T-helper 17 cell (primary cell): ENCODE measurements at places on chromosomes 6 and 20. TPM values are rescaled to one million over a fixed set of nuclear protein-coding genes. Genes with fewer than 3 reads are reported as not detected.

The POPDC3 gene
- not detected for total RNA-seq

The COL9A3 gene
- total RNA-seq = not detected

The SLC22A2 gene
- not detected for total RNA-seq

The IPCEF1 gene
- 50.4 TPM for total RNA-seq

The FAM184A gene
- 2.1 TPM for total RNA-seq

The NEURL2 gene
- 2.1 TPM for total RNA-seq

The GHRH gene
- total RNA-seq = not detected

The PEX3 gene
- 8.2 TPM for total RNA-seq

The CRYBG1 gene
- total RNA-seq = 62.4 TPM

The ZSCAN23 gene
- 0.12 TPM for total RNA-seq

- no peak overlapping the region for H3K27ac ChIP-seq
- peaks cover 82% of the 10 kb centered on the region for H3K27me3 ChIP-seq
- H3K36me3 ChIP-seq = peaks cover 2% of the 10 kb centered on the region
- H3K4me1 ChIP-seq = no peaks in the 10 kb centered on the region
- H3K4me3 ChIP-seq = no peak overlapping the region
- DNase-seq = no peak
These were observed 5.0 kb downstream of the VSX1 start for GRCh38 chr20:25076731-25077609.

DNA sequence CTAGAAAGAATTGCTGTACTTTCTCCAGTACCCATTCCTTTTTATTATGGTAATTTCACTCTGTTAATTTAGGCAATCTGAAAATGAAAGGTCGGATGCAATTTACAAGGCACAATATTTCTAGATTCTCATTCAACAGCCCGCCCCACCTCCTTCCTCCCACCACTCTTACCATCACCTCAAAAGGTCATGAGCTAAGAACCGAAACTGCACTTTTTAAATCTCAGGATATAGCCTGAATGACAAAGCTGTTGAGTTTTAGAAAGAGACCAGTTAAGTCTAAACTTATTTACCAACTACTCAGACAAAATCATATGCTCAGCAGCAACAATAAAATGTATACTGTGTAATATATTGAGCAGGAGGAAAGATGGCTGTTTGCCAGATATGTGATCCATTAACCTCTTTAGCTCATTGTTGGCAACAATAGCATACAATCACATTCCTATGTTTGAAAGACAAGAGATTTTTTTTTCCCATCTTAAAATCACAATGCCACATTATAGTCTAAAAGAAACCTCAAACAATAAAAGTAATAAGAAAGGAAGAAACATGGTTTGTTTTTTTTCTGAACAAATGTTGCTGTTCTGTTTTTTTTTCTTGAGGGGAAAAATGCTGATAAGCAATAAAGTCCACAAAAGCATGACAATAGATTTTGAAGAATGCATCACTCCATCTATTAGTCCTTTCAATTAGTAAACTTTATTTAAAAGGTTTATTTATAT is 1.6 kb upstream of the HS3ST5 start:
- H3K27ac ChIP-seq = no peak overlapping the region
- peaks cover 8% of the 10 kb centered on the region for H3K4me1 ChIP-seq
- H3K36me3 ChIP-seq = peaks cover 3% of the 10 kb centered on the region
- peak overlapping the region; percentile 73 for H3K4me3 ChIP-seq

- no peaks in the 10 kb centered on the region for H3K36me3 ChIP-seq
- peaks cover 32% of the 10 kb centered on the region for H3K27me3 ChIP-seq
- no peak for DNase-seq
- no peak overlapping the region for H3K4me3 ChIP-seq
- no peak overlapping the region for H3K27ac ChIP-seq
- no peaks in the 10 kb centered on the region for H3K4me1 ChIP-seq
These were observed 188.1 kb downstream of the CD83 start for GRCh38 chr6:14305624-14306023.

GRCh38 chr6:47733879-47734558 is 35.6 kb downstream of the ADGRF4 start:
- H3K36me3 ChIP-seq = peaks cover 2% of the 10 kb centered on the region
- peaks cover 34% of the 10 kb centered on the region for H3K27me3 ChIP-seq
- no peak for DNase-seq
- H3K27ac ChIP-seq = no peak overlapping the region

DNA sequence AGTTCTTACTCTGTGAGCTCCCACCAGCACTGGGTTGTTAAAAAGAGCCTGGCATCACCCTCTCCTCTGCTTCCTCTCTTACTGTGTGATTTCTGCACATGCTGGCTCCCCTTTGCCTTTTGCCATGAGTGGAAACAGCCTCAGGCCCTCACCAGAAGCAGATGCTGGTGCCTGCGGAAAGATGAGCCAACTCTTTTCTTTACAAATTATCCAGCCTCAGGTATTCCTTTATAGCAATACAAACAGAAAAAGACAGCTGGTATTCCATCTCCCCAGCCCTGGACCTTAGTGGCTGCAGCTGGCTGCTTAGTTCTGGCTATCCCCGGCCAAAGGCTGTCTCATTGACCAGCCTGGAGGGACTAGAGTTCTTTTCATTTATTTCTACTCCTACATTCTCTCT is 129.1 kb downstream of the IMPG1 start:
- DNase-seq = no peak
- no peak overlapping the region for H3K27ac ChIP-seq
- peaks cover 2% of the 10 kb centered on the region for H3K4me1 ChIP-seq
- H3K27me3 ChIP-seq = peaks cover 49% of the 10 kb centered on the region

DNA sequence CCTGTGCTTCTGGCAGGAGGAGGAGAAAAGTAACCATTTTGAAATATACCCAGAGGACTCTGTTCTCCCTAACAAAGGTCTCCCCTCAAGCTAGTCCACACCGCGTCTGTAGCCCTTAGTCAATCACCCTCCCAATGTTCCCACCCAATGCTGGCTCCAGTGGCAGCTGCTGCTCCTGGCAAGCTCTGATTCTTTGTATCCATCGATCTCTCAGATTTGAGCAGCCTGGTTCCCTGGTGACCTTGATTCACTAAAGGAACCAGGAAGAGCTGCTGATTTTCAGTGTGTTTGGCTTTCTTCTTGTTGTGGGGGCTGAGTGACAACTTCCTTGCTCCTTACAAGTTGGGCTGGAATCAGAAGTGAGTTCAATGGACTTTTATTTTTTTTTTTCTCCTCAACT is 68.5 kb downstream of the FOXC1 start:
- no peak overlapping the region for H3K27ac ChIP-seq
- no peaks in the 10 kb centered on the region for H3K27me3 ChIP-seq
- H3K4me3 ChIP-seq = no peak overlapping the region
- H3K4me1 ChIP-seq = no peaks in the 10 kb centered on the region

- no peak overlapping the region for H3K4me3 ChIP-seq
- no peak overlapping the region for H3K27ac ChIP-seq
These were observed 699.1 kb downstream of the QKI start for GRCh38 chr6:164113637-164114036.

- H3K4me3 ChIP-seq = no peak overlapping the region
- no peak overlapping the region for H3K27ac ChIP-seq
- no peaks in the 10 kb centered on the region for H3K36me3 ChIP-seq
- DNase-seq = no peak
- H3K4me1 ChIP-seq = peaks cover 20% of the 10 kb centered on the region
- no peaks in the 10 kb centered on the region for H3K27me3 ChIP-seq
These were observed 190.2 kb downstream of the BCAS1 start for GRCh38 chr20:53880108-53880641.

DNA sequence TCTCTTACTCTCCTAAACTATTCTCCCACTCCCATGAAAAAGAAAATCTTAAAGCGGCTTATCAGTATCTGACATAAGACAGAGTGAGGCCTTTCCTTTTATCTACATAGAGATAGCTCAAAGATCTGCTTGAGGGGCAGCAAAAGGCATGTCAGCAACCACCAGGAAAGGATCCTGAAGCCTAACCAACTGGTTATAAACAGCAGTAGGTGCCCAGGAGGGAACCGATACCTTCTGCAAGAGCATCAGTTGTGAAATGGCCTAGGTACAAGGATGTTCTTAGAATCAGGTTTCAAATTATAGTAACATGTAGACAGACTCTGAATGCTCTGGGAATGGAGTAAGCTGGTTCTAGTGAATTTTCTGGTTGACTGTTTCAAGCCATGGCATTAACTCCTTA is 21.4 kb downstream of the JARID2 start:
- H3K27ac ChIP-seq = no peak overlapping the region
- H3K4me3 ChIP-seq = peak overlapping the region; percentile 31
- H3K4me1 ChIP-seq = peaks cover 60% of the 10 kb centered on the region
- DNase-seq = no peak
- no peaks in the 10 kb centered on the region for H3K36me3 ChIP-seq
- H3K27me3 ChIP-seq = no peaks in the 10 kb centered on the region

DNA sequence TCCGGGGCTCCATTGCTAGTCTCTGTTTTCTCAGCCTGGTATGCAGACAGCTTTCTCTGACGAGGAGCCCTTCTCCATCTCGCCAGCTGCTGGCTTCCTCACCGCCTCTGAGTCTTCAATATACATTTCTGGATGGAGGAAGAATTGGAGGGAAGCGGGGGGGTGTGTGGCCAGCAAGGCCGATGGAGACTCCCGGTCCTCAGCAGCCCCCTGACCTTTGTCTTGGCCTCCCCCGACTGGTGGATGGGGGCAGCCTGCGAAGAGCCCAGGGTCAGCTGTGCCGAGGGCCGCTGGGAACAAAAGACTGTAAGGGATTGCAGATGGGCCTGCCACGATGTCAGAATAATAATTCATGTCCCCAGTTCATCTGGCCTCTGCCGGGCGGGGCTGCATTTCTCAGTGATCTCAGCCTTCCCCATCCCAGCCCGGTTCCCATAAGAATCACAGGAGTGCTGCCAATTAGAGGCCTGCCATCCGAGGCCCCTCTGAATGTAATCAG is 54.3 kb upstream of the STX16 start:
- peaks cover 39% of the 10 kb centered on the region for H3K27me3 ChIP-seq
- no peak for DNase-seq
- H3K27ac ChIP-seq = no peak overlapping the region
- peaks cover 7% of the 10 kb centered on the region for H3K4me1 ChIP-seq

GRCh38 chr6:129498541-129498940 is 211.4 kb downstream of the ARHGAP18 start:
- H3K4me3 ChIP-seq = peak overlapping the region; percentile 93
- peaks cover 13% of the 10 kb centered on the region for H3K4me1 ChIP-seq
- H3K27me3 ChIP-seq = no peaks in the 10 kb centered on the region
- DNase-seq = no peak
- H3K36me3 ChIP-seq = peaks cover 3% of the 10 kb centered on the region

GRCh38 chr6:166736634-166737033 is 109.6 kb upstream of the RPS6KA2 start:
- no peaks in the 10 kb centered on the region for H3K27me3 ChIP-seq
- H3K27ac ChIP-seq = no peak overlapping the region
- H3K36me3 ChIP-seq = no peaks in the 10 kb centered on the region
- no peak overlapping the region for H3K4me3 ChIP-seq

GRCh38 chr6:51569594-51569993 is 517.8 kb downstream of the PKHD1 start:
- no peak overlapping the region for H3K4me3 ChIP-seq
- H3K36me3 ChIP-seq = no peaks in the 10 kb centered on the region
- H3K27me3 ChIP-seq = no peaks in the 10 kb centered on the region
- H3K4me1 ChIP-seq = no peaks in the 10 kb centered on the region
- DNase-seq = no peak
- no peak overlapping the region for H3K27ac ChIP-seq

DNA sequence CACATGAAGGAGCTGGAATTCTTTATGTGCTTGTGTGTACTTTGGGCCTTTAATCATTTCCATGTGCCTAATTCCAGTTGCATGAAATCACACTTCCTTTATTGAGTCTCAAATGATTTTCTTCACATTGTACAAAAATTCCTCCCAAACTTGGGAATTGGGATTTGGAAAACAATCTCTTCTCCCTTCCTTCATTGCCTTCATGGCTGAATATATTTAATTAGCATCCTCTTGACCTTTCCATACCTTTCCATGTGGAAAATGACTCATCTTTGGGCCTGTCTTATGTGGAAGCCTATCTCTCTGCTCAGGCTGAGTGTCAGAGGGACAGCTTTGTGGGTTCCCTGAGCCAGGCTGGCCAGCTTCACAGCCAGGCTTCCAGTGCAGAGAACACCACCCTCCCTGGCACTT is 33.0 kb upstream of the CDH4 start:
- DNase-seq = no peak
- no peaks in the 10 kb centered on the region for H3K4me1 ChIP-seq
- no peaks in the 10 kb centered on the region for H3K36me3 ChIP-seq
- H3K27me3 ChIP-seq = peaks cover 17% of the 10 kb centered on the region

- no peak overlapping the region for H3K27ac ChIP-seq
- no peak for DNase-seq
These were observed 157.5 kb downstream of the GRM4 start for GRCh38 chr6:33988121-33989015.

DNA sequence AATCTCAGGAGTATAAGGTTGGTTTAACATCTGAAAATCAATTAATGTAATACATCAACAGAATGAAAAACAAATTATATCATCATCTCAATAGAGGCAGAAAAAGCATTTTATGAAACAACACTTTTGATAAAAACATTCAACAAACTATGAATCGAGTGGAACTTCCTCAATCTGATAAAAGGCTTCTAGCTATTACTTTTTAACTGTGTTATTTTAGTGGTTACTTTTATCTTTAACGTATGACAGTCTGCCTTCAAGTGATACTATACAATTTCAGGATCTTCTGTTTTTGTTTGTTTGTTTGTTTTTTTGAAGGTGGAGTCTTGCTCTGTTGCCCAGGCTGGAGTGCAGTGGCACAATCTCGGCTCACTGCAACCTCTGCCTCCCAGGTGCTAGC is 73.7 kb downstream of the ZFAND3 start:
- H3K27me3 ChIP-seq = no peaks in the 10 kb centered on the region
- peaks cover 27% of the 10 kb centered on the region for H3K4me1 ChIP-seq
- peaks cover 5% of the 10 kb centered on the region for H3K36me3 ChIP-seq
- no peak for DNase-seq
- H3K4me3 ChIP-seq = no peak overlapping the region

- H3K4me3 ChIP-seq = peak overlapping the region; percentile 98
- H3K27me3 ChIP-seq = no peaks in the 10 kb centered on the region
- peak overlapping the region; percentile 96 for H3K27ac ChIP-seq
These were observed 616 bp downstream of the CHMP4B start for GRCh38 chr20:33811776-33812151.

GRCh38 chr6:2680264-2680922 is 70.3 kb downstream of the MYLK4 start:
- H3K27ac ChIP-seq = no peak overlapping the region
- H3K27me3 ChIP-seq = no peaks in the 10 kb centered on the region
- no peak for DNase-seq
- H3K4me1 ChIP-seq = no peaks in the 10 kb centered on the region

GRCh38 chr20:1307171-1307570 is 21.8 kb downstream of the SDCBP2 start:
- H3K27ac ChIP-seq = no peak overlapping the region
- DNase-seq = no peak
- no peaks in the 10 kb centered on the region for H3K27me3 ChIP-seq
- peaks cover 4% of the 10 kb centered on the region for H3K4me1 ChIP-seq
- H3K4me3 ChIP-seq = no peak overlapping the region
- peaks cover 6% of the 10 kb centered on the region for H3K36me3 ChIP-seq

DNA sequence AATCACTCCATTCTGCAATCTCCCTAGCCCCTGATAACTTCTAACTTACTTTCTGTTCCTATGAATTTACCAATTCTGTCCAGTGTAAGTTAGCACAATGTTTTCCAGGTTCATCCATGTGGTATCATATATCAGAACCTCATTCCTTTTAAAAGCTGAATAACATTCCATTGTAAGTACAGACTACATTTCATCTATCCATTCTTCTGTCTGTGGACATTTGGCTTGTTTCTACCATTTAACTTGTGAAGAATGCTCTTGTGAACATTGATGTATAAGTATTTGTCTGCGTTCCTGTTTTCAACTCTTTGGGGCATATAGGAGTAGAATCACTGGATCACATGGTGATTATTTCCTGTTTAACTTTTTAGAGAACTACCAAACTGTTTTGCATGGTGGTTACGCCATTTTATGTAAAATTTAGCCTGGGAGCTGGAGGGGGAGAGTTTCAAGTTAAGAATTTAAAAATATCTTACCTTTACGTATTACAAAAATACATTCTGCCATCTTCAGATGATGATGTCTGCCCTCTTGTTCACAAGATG is 156.5 kb downstream of the BTBD3 start:
- no peaks in the 10 kb centered on the region for H3K36me3 ChIP-seq
- no peak for DNase-seq
- no peak overlapping the region for H3K4me3 ChIP-seq
- no peaks in the 10 kb centered on the region for H3K27me3 ChIP-seq
